ENCODE measurements at places on chromosomes 7 and 10.

- no peak for DNase-seq
Observed at GRCh38 chr10:130957423-130957822, 354.1 kb downstream of the TCERG1L start.

DNA sequence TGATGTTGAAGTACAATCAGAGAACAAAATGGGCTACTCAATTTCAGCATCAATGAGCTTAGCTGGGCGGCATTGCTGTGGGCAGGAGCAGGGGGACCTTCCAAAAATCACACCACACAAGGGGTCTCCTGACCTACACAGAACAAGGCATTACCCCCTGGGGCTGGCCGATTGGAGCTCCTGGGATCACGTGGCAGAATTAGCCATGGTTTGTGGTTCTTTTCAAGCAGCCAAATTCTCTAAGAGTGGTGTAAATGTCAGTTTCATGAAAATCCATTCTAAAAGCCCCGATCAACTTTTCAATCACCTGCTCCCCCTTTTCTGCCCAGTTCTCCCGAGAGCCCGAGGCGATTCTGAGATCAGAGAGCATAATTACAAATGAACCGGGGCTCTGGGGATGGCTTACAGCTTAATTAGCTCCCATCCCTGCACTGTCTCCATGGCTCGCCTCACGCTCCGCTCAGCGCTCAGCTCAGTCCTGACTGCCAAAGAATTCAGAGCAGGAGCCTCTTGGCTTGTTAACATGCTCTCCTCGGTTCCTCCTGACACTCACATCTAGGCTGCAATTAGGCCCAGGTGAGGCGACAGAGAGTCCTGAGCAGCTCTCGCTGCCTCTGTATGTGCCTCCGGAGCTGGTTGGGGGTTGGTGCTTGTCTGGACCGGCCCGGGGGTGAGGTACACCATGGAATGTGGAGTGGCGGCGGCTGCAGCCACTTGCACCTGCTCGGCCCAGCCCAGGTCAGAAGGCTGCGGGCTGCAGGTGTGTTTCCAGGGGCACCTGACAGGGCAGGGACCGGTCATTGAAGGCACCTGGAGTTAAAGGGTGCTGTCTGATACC is 111.8 kb downstream of the WDR11 start:
- DNase-seq, result no peak

DNA sequence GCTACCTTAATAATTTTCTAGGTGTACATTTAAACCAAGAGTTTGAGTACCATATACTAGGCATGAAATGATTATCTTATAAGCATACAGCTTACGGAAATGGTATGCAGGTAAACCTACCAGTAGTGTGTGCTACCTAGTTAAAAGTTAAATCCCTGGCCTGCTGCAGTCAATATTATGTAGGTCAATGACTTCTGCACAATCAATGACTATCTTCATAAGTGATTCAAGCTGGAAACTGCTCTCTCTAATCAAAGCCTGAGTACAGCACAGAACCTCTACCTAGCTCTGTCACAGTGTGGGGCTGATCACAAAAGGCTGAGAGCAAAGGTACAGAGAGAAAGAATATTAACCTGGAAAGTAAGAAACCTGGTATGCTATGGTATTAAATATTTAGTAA is 733.7 kb downstream of the PCDH15 start:
- no peak for DNase-seq

GRCh38 chr7:98418636-98419315 is 17.9 kb upstream of the BAIAP2L1 start:
- DNase-seq, result no peak

DNA sequence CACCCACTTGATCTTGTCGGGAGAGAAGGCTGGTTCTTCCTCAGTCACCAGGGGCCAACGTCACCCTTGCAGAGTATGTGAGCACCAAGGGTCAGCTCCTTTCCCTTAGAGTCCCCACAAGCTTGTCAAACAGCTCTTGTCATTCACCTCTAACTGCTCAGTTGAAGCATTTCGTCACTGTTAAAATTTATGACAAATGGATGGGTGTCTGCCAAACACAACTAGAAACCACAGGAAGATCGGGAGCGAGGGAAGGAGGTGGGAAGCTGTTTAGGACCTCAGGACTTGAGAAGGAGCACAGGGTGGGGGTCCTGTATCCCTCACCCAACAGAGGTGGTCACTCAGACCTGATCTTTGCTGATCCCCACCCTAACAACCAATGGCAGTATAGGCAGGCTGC is 373.3 kb upstream of the IGFBP3 start:
- no peak for DNase-seq

- DNase-seq, result no peak
Observed at GRCh38 chr7:141207661-141208060, 133.8 kb downstream of the TMEM178B start.

DNA sequence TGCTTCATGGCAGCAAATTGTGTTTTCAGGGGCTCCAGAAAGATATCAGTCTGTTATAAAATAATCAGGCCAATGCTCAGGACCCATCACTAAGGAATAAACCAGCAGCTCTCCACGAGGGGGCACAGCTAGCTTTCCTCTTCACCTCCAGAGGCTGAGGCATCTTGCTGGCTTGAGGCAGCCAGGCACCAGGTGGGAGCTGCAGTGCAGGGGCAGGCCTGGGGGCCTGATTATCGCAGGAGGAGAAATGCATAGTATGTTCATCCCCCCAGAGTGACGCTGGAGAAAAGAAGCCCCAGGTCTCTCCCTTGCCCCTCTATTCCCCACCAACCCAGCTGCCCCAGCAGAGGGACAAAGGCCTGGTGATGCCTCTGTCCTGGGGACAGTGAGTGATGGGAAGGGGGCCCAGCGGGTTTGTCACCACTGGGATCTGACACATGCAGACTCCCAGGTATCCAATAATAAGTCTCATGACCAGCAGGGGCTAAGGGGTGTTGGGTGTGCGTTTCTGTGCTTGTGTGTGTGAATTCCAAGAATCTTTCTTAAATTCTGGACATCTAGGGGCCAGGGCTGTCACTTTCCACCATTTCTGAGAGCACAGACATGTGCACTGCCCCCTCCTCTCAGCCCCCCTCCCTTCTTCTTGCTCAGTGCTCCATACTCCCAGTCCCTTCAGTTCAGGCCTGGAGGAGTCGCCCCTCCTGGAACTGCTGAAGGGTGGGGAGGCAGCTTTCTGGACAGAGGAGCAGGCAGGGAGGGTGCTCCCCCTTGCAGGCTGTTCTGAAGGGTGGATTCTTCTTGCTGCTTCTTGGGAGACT is 128.1 kb upstream of the FAM20C start:
- DNase-seq, result peak; percentile 9

GRCh38 chr7:40979296-40979695 is 723.6 kb downstream of the INHBA start:
- DNase-seq, result no peak

- DNase-seq, result peak; percentile 85
Observed at GRCh38 chr10:128210215-128211063, 84.2 kb upstream of the MKI67 start.

DNA sequence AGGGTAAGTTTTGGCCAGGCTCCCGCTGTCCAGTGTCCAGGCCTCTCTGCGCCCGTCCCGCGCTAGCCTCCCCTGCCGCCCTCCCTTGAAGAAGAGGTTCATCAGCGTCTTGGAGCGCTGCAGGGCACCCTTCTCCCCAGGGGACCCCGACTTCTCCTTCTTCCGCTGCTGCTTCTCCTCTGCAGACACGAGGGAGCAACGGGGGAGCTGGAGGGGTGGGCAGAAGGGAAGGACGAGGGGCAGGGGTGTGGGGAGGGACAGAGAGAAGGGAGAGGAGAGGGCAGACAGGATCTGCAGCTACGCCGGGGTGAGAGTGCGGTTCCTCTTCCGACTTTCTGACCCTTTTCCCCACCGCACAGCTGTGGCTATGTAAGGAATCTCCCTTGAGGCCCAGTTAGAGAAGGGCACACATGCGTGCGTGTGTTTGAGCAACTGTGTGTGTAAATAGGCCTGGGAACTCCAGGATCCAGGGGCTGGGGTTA is 12.8 kb downstream of the PDZD7 start:
- no peak for DNase-seq

- no peak for DNase-seq
Observed at GRCh38 chr10:16674147-16674703, 143.0 kb downstream of the RSU1 start.

DNA sequence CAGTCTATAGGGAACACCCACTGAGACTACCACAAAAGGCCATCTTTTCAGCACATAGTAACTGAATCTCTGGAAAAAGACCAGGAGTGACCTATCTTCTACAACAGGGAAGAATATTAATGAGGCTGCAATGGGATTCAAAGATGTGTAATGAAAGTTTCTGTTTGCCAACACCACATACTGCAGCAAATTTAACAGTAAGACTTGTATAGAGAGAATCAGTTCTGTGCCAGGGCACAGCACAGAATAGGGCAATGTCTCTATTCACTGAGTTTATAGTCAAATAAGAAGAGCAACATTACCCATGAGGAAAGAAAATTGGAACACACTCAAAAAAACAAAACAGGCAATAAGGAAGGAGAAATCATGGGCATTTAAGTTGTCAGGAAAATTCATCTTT is 91.4 kb upstream of the PTN start:
- no peak for DNase-seq

- DNase-seq, result no peak
Observed at GRCh38 chr7:7996568-7996967, 28.0 kb downstream of the GLCCI1 start.

- no peak for DNase-seq
Observed at GRCh38 chr7:311131-311680, 21.2 kb downstream of the FOXL3 start.

DNA sequence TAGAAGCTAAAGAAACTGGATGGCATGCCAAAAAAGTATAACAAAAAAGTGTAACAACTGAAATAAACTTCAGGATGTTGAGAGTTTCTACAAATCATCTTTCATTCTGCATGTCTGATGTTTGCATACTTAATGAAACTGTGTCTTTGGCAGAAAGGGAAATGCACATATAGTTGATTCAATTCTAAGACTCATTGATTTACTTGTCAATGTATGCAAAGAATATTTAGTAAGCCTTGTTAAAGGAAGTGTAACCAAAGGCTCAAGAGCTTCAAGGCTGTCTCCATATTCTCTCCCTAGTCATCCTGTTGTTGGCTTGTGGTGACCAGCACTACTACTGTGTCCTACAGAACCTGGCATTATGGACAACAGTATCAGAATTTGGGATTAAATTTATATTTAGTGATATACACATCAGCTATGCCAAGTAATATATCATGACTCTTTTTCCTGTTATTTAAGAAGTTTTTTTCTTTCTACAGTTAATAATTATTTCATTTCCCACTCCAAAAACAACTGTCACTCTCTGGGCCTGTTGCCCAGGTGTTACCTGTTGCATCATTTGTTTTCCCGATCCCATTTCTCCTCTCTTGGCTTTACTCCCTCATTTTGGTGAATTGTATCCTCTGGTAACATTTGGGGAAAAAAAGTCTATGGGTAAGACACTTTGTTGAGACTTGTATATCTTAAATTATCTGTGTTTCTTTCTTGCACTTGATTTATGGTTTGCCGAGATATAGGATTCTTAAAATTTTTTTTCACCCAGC is 226.6 kb upstream of the BMPER start:
- no peak for DNase-seq

GRCh38 chr10:124926548-124926947 is 15.4 kb upstream of the ZRANB1 start:
- DNase-seq, result no peak

- DNase-seq, result no peak
Observed at GRCh38 chr7:152587366-152587765, 88.6 kb downstream of the XRCC2 start.

GRCh38 chr10:75623310-75624093 is 192.1 kb downstream of the LRMDA start:
- DNase-seq, result no peak

- DNase-seq, result no peak
Observed at GRCh38 chr10:109173937-109174336, 749.4 kb downstream of the XPNPEP1 start.

DNA sequence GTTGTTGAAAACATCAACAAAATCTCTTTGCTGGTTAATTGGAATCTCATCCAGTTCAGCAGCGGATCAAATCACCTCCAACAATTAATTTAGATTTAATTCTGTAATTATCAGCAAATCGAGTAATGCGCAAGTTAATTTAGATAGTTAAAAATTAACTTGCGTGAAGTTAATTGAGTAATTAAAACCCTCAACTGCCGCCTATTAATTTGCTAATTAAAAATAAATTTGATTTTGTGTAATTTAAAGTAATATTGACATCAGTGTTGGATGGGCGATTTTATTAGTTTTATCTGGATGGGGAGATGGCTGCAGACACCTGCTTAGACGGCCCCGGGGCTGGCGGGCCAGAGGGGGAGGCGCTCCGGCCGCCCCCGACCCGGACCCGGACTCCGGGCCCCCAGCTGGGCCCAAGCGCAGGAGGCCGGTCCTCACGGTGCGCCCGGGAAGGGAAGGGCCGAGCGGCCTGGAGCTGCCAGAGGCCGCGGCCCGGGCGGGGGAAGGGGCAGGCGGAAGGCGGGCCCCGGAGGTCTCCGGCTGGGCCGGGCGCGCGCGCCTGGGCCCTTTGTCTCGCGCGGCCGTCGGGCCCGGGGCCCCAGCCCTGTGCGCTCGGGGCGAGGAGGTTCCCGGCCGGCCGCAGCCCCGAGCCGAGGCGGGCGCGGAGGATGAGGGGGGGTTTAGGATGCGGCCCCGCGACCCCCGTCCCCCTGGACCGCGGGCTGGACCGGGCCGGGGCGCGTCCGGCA is 3.3 kb upstream of the UNCX start:
- no peak for DNase-seq

- DNase-seq, result no peak
Observed at GRCh38 chr10:43938810-43939209, 290.1 kb upstream of the ZNF32 start.

DNA sequence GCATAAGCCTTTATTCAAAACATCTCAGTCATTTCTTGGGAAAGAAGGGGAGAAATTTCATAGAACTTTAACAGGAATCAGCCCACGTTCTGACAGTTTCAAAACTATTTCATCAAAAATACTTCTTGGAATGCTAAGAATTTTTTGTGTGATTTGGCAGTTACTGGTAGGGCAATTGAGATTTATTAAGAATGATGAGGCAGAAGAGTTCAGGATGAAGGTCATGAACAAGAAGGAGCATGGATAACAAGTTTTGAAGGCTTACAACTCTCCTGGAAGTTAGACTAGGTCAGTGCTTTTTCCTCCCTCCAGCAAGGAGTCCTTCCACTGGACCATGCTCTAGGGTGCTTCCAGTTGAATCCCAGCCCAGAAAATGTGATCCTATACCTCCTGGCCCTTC is 569.9 kb downstream of the ANKRD7 start:
- DNase-seq, result no peak

DNA sequence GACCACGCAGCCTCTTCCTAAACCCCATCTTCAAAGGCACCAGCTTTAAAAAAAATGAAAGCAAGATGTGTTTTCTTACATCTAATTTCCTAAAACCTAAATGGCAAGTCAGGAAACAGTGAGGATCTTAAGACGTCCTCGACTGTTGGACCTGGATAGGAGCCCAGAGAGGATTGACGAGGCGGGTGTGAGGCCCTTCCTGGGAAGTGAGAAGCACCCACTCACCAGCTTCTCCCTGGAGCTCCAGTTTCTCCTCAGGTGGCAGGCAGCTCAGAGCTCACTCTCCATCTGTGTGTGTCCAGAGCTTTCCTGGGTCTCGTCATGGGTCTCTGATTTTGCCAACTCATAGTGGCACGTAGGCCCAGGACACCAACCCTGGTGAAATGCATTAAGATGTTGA is 614.0 kb upstream of the AUTS2 start:
- no peak for DNase-seq

Data from activated CD4-positive, CD25-positive, alpha-beta regulatory T cell treated with anti-CD3 and anti-CD28 coated beads, Interleukin-2, amount 50 U/mL, for 72 hours (primary cell).